ENCODE measurements at places on chromosomes 16 and 17.

DNA sequence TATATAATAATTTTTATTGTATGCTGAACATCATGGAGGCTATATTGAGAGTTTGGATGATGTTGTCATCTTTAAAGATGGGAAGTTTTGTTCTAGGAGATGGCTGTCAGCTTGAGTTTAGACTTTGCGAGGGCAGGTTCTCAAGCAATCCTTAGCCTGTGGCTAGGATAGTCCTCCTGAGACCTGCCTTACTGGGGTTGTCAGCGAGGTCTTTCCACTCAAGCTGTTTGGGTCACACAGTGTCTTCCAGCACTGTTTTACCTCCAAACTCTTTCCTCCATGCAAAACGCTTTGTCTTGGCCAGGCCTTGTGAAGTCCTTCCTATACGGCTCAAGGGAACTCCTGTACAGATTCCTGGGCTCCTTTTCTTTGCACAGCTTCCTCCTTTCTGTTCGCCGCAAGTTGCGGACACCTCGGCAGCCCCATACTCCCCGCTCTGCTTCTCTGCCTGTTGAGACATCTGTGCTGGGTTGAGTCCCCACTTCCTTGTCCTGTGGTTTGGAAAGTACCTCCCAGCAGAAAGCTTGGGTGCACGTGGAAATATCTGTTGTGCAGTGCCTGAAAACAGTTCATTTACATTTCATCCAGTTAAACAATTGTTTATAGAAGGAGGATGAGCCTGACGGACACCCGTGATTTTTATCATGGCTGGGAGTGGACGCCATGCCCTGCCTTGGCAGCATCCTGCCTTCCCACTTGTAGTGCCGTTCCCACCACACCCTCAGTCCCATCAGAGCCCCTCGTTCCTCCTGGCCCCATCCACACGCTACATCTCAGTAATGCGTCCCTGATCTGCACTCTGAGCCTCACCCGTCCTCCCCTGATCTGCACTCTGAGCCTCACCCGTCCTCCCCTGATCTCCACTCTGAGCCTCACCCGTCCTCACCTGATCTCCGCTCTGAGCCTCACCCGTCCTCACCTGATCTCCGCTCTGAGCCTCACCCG, 55.0 kb upstream of the CBFA2T3 start:
- no peak for DNase-seq

GRCh38 chr17:27424516-27424915, 31.7 kb upstream of the KSR1 start:
- DNase-seq, result no peak

- no peak for DNase-seq
Measured at GRCh38 chr16:4381072-4381934, 9.7 kb downstream of the VASN start.

- no peak for DNase-seq
Measured at GRCh38 chr17:14351493-14351892, 50.6 kb downstream of the HS3ST3B1 start.

DNA sequence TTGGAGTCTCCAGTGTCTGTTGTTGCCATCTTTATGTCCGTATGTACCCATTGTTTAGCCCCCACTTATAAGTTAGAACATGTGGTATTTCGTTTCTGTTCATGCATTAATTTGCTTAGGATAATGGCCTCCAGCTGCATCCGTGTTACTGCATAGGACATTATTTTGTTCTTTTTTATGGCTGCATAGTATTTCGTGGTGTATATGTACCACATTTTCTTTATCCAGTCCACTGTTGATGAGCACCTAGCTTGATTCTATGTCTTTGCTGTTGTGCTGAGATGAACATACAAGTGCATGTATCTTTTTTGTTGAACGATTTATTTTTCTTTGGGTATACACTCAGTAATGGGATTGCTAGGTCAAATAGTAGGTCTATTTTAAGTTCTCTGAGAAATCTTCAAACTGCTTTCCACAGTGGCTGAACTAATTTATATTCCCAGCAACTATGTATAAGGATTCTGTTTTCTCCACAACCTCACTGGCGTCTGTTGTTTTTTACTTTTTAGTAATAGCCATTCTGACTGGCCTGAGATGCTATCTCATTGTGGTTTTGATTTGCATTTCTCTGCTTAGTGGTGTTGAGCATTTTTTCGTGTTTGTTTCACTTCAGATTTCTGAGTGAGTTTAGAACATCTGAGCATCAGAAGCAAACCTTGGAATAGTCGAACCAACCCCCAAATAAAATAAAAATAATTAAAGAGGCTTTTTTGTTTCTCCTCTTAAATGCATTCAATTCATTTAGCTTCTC, 304.7 kb downstream of the ZFHX3 start:
- DNase-seq, result no peak

DNA sequence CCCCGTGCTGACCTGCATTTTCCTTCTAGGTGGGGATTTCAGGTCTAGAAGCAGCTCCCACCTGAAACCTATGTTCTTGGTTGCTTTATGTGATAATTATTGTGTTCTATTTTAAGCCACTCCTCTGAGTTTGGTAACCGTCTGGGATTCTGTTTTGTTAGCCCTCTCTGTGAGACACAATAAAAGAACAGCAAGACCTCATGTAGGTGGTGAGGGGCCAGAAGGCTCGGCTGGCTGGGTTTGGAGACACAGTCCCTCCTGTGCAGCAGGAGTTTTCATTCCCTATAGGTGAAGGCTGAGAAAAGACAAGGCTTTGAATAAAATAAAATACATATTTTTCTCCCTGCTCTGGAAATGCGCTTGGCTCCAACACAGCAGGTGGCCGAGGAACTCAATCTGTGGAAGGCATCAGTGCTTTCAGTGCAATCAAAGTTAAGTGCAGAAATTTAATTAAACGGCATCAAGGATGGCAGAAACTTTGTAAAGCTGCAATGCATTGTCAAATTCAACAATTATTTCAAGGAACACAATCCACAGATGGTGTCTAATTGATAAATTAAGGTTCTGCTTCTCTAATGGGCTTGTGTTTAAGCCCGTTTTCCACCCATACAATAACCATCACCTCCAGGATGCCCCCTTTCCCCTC, 107.8 kb downstream of the MSI2 start:
- no peak for DNase-seq

DNA sequence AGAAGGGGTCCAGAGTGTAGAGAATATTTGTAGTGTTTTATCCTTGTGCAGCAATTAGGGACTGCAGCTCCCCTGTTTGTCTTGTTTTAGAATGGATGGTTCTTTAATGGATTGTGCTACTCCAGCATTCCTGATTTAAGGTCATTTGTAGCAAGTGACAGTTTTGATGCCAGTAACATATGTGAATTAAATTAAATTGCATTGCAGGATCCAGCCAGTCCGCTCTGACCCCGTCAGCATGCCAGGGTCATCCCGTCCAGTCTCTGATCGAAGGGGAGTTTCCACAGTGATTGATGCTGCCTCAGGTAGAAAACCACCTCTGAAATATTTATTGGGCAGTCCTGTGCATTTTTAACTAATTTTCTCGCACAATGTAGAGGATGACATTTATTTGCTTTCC, 315.4 kb upstream of the TBX2 start:
- DNase-seq, result no peak

- DNase-seq, result no peak
Measured at GRCh38 chr17:36142806-36143205, 33.6 kb downstream of the TBC1D3B start.

DNA sequence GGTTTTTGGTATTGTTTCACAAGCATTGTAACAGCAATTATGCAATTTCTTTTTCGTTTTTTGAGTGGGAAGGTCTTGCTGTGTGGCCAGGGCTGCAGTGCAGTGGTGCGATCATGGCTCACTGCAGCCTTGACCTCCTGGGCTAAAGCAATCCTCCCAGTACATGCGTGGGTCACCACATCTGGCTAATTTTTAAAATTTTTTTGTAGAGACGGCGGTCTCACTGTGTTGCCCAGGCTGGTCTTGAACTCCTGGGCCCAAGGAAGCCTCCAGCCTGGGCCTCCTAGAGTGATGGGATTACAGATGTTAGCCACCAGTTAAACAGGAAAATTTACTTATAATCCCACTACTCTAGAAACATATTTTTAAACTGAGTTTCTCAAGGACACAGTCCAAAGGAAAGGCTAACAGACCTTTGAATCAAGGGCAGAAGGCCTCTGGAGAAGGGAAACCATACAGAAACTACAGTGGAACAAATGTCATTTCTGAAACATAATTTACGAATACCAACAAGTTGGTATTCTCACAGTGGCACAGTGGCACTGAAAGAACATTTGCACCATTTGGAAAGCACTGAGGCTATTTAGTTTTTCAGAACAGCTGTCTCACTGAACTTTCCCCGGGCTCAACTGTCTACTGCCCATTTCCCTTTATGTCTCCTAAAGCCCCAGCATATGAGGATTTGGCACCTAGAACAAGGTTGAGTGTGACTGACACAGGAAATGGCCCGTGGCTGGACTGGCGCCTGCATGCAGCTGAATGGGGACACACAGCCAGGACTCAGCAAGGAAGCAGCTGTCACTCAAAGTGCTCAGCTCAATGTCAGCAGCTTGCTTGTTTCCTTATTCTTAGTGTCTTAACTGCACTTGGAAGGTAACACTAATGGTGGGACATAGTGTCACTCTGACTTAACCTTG, 2.8 kb upstream of the PRKAR1A start:
- no peak for DNase-seq

DNA sequence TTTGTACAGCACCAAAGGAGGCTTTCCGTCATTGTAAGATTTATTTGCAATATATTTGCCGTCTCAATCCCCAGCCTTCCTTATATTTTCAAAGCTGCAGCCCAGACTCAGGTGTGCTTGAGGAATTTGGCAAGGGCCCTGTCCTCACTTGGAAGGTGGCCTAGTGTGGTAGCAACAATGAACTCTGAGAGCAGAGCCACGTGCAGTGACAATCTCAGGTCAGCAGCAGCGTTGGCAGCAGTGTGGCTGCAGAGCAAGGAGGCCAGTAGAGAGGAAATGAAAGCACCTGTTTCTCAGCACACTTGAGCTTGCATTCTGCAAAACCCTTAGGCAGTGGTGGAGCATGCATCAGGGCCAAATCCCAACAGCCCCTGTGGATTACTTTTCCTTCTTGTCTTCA, 613.5 kb downstream of the RBFOX1 start:
- no peak for DNase-seq

DNA sequence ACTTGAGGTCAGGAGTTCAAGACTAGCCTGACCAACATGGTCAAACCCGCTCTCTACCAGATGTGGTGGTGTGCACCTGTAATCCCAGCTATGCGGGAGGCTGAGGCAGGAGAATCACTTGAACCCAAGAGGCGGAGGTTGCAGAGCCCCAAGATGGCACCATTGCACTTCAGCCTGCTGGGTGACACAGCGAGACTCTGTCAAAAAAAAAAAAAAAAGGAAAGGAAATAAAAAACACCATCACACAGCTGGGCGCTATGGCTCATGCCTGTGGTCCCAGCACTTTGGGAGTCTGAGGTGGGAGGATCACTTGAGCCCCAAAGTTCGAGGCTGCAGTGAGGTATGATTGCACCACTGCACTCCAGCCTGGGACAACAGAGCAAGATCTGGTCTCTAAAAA, 13.3 kb upstream of the SBK1 start:
- no peak for DNase-seq

DNA sequence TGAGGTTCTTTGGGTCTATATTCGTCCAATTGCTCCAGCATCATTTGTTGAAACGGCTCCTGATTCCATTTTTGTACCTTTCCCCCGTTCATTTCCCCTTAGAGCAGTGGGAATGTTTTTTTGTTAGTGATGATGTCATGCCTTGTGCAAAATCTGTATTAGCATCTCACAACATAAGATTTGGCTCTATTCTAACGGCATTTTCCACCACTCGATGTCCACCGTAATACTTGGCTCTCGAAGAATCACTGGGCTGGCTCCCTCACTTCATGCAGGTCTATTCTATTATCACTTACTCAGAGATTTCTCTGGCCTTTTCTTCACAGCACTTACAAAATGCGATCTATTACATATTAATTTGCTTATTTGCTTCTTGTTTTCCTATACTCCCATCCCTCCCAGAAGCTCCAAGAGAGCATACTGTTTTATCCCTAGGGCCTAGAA, 571 bp upstream of the NME1 start:
- no peak for DNase-seq

- no peak for DNase-seq
Measured at GRCh38 chr16:80564394-80564793, 23.6 kb downstream of the DYNLRB2 start.

DNA sequence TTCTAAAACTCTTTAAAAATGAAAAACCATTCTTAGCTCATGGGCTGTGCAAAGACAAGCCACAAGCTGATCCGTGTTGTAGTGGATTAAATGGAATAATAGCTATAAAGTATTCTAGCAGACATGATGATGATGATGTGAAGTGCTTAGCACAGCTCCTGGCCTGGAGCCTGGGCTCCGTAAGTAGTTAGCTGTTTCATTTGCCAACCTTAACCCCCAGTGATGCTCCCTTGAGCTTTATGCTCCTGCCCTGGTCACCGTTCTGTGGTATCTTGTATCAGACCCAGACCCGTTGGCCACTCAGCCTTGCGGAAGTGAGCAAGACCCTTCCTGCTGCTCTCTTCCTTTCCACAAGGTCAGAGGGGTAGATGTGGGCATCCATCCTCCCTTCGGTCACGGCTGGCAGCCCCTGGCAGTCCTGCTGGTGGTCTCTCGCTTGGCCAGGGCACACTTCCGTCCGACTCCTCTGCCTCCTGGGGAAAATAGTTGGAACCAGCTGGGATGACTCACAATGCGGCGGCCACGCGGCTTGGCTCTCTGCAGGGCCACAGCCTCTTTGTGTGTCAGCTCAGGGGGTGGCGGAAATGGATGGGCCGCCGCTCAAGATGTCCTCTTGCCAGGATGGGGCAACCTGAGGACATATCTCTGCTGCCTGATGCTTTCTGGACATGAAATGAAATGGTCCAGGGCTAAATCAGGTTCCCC, 79.1 kb downstream of the GPR139 start:
- no peak for DNase-seq

DNA sequence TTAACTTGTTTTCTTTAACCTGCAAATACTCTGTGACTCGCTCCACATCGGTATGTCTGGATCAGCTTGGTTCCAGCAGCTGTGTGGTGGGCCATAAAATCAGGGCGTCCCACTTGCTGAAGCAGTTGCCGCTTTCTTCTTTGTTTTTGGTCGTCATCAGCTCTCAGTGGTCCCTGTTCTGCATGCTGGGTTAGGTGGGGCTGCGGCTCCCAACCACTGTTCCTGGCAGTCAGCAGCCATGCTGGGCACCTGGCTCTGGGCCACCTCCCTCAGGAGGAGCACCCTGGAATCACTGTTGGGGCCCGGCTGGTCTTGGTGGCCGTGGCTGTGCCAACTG, 23.0 kb downstream of the MGRN1 start:
- no peak for DNase-seq

DNA sequence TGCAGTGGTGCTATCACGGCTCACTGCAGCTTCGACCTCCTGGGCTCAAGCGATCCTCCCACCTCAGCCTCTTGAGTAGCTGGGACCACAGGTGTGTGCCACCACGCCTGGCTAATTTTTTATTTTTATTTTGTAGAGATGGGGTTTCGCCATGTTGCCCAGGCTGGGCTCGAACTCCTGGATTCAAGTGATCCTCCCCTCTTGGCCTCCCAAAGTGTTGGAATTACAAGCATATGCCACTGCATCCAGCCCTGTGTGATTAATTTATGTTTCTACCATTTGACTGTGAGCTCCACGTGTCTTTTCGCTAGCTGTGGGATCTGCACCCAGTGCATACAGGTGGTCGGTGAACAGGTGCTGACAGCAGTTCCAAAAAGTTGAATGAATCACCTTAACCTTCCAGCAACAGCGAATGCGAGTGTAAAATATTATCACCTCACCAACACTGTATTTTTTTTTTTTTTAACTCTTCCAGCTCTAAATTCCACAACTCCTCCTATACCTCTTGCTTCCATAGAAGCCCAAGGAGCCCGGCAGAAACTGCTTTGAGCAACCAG, 484 bp upstream of the NUDT7 start:
- DNase-seq, result no peak

- no peak for DNase-seq
Measured at GRCh38 chr17:36825521-36825920, 111.8 kb upstream of the LHX1 start.

- no peak for DNase-seq
Measured at GRCh38 chr17:10210151-10210574, 11.8 kb upstream of the GAS7 start.

Measured in D341Med (cell line).